Right renal cortex interstitium (tissue), 3 donors: ENCODE measurements at places on chromosomes 7 and 10.

DNA sequence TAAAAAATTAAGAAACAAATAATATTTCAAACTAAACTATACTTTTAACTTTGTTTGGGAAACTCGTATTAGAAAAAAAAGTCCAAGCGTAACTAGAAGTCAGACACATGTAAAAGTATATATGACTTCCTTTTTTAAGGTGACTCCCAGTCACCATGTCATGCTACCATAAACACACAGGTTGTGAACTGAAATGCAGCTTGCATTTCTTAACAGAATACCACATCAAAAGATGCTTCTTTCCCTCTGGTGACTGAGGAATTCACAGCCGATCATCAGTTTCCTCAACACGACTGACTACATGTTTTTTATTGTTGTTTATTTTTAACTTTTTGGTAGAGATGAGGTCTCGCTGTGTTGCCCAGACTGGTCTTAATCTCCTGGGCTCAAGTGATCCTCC is 445.0 kb downstream of the PARD3 start:
- DNase-seq, result no peak

- no peak for DNase-seq
These were observed 153.6 kb downstream of the IMMP2L start for GRCh38 chr7:111408724-111409123.

- no peak for DNase-seq
These were observed 174.1 kb upstream of the BET1 start for GRCh38 chr7:94178230-94178629.

- DNase-seq, result no peak
These were observed 237.1 kb upstream of the SHH start for GRCh38 chr7:156049366-156049765.
